ENCODE measurements at places on chromosomes 6 and 20.

- no peak for DNase-seq
Measured at GRCh38 chr6:70264306-70264705, 38.6 kb downstream of the COL9A1 start.

GRCh38 chr6:354631-355280 lies 36.8 kb upstream of the IRF4 start:
- DNase-seq = no peak

DNA sequence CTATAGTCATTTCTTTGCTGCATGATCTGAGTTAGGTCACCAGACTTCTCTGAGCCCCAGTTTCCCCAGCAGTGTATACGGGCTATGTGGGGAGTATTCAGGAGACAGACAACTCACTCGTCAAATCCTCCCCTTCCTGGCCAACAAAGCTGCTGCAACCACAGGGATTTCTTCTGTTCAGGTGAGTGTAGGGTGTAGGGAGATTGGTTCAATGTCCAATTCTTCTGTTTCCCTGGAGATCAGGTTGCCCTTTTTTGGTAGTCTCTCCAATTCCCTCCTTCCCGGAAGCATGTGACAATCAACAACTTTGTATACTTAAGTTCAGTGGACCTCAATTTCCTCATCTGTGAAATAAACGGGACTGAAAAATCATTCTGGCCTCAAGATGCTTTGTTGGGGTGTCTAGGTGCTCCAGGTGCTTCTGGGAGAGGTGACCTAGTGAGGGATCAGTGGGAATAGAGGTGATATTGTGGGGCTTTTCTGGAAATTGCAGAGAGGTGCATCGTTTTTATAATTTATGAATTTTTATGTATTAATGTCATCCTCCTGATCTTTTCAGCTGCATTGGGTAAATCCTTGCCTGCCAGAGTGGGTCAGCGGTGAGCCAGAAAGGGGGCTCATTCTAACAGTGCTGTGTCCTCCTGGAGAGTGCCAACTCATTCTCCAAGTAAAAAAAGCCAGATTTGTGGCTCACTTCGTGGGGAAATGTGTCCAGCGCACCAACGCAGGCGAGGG lies 594 bp upstream of the CDKN1A start:
- DNase-seq = no peak

- DNase-seq = peak; percentile 23
Measured at GRCh38 chr6:5054245-5054873, 30.8 kb upstream of the PPP1R3G start.

All from smooth muscle cell of the brain vasculature (primary cell).